ENCODE measurements at places on chromosomes 16 and 17. TPM values are rescaled to one million over a fixed set of nuclear protein-coding genes. Genes with fewer than 3 reads are reported as not detected.

GRCh38 chr17:40069751-40070708 lies 7.3 kb downstream of the THRA start:
- peak; percentile 51 for DNase-seq

DNA sequence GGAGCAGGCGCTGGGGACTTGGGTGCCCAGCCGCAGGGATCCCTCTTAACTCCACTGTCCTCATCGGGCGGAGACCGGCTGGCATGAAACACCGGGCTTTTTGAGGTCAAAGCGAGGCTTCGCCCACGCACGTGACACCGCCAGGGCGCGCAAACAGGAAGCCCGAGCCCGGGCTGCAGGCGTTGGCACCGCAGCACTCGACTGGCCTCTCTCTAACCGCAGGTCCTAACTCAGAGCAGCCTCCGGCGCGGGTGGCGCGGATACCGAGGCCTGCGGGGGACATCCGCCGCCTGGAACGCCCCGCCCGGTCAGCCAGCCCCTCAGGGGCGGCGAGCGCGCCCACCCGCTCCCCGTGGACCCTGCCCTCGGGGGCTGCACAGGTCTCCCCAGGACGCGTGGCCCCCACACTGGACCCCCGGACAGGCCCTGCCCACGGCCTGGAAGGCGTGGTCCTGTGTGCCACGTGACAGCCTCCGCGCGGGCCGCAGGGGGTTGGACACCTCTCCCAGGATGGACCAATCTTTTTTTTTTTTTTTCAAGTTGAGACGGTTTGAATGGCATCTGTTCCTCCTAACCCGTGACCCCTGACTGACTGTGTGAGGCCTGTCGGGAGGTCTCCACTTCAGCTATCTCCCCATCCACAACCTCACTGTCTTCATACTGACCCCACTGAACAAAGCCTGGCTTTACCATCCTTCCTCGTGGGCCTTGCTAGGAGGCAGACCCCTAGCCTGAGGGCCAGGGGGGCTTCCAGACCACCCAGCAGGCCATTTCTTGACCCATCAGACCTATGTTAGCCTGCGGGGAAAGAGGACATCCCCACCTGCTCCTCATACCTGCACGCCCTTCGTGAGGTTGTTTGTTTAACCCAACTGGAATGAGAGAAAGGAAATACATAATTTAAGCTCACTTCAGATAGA lies 8.4 kb upstream of the SLC47A2 start:
- no peak for DNase-seq

- no peak for DNase-seq
These were observed 10.8 kb upstream of the ANKS4B start for GRCh38 chr16:21222495-21223337.

GRCh38 chr17:10261098-10261497 lies 62.7 kb upstream of the GAS7 start:
- DNase-seq, result no peak

DNA sequence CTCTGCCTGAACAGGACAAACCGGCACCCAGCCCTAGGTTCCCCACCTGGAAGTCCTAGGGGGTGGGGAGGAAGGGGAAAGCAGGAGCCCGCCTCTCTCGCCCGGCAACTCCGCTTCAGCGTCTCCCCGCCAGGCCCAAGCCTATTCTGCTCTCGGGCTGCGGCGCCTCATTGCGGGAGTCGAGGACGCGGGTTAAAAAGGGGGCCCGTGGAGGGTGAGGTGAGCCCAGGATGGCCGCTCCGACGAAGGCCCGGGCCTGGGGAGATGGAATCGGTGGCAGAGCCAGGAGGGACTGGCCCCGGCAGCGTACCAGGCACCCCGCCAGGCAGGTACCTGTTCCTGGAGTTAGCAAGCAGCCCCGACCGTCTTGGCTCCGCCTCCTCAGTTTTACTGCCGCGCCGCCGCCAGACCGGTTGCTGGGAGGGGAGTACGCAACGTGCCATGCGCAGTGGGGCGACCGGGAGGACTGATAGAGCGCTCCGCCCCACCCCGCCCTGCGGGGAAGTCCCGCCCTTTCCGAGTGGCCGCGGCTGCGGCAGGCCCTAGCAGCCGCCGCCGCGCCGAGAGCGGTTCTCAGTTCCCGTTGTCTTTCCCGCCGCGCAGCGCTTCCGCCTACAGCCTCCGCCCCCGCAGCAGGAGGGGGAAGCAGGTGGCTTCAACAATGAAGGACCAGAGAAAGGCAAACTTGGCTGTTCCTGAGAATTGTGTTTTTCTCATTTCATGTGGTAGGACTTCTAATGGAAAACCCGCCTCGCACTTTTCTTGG lies at the start of gene STRADA:
Gene STRADA, minus strand, starts transcription at position 392 of the 766 bp plus-strand sequence. CDS start 13,430 bp downstream, outside the sequence.
- DNase-seq, result peak; percentile 97

DNA sequence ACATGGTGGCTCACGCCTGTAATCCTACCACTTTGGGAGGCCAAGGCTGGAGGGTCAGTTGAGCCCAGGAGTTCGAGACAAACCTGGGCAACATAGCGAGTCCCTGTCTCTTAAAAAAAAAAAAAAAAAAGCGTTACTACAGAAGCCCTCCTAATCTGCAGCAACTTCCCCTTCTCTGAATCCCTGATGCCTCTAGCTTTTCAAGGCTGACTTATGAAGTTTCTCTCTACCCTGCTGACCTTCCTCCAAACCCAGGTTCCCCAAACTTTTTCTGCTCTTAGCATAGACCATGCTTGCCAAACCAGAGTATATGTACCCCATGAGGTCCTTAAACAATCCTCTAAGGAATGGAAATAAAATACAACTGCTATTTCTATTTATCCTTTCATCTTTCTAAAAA lies 16.4 kb downstream of the LYRM1 start:
- no peak for DNase-seq

Gene RGS11
- 4.8 TPM for polyA plus RNA-seq

Gene SPAG5
- polyA plus RNA-seq, result 69.9 TPM

DNA sequence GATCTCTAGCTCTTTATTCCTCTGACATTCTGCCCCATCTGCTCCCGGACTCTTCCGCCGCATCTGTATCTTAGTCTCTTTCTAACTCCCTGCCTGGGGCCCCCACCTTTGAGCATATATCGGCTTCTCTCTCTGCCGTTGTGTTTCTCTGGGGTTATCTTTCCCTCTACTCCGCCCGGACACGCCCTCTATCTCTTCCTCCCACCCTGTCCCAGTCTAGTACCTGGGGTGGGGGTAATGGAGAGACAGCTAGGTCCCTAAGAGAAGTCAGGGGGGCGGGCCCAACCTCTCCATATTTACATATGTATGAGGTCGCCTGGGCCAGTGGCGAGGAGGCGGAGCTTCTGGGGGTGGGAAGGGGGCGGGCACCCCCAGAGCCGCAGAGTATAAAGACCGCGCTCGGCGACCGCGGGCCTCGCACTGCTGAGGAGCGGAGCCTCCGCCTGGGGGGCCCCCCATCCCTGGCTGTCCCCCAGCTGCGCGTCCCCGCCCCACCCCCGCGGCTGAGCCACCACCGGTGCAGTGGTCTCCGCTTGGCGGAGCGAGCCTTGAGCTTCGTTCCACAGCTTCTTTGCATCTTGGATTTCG lies at the start of gene ATP1B2:
Gene ATP1B2, plus strand, starts transcription at position 418 of the 588 bp plus-strand sequence. CDS start 593 bp downstream, outside the sequence.
- DNase-seq, result peak; percentile 83

- DNase-seq, result peak; percentile 77
These were observed 15.4 kb downstream of the KIFC3 start for GRCh38 chr16:57786632-57787518.

DNA sequence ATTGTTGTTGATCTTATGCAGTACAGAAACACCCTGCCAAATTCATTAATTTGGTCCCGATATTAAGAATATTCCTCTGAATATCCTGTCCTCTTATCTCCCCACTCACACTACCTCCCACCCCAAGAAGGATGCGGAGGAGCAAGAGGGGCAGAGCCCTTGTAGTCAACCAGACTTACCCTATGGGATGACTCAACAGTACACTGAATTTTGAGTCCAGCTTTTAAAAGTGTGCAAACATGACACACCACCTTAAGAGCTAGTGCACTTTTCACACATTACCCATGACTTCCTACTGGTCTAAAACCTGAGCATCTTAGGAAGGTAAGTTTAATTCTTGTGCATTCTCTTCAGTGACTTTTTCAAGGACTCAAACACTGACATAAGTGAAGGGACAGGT lies 9.5 kb downstream of the USP22 start:
- no peak for DNase-seq

- peak; percentile 75 for DNase-seq
These were observed 13.4 kb downstream of the MFSD6L start for GRCh38 chr17:8785547-8786413.

Gene C16orf86
- 2.2 TPM for polyA plus RNA-seq

DNA sequence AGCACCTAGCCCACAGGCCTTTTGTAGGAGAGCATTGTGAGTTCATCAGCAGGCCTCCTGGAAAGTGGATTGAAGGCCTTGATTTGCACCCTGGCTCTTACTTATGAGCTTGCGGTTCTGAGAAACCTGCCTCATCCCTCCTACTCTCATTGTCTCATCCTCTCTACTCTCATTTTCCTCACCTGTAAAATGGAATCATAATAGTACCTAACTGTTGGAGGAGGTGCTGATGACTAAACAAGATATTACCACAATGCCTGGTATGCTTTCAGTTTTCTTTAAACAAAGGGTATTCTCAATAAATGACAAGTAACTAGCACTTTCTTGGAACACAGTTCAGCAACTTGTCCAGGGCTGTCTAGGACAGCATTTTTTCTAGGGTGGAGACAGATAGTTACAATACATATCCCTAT lies 243.1 kb upstream of the MAF start:
- no peak for DNase-seq

DNA sequence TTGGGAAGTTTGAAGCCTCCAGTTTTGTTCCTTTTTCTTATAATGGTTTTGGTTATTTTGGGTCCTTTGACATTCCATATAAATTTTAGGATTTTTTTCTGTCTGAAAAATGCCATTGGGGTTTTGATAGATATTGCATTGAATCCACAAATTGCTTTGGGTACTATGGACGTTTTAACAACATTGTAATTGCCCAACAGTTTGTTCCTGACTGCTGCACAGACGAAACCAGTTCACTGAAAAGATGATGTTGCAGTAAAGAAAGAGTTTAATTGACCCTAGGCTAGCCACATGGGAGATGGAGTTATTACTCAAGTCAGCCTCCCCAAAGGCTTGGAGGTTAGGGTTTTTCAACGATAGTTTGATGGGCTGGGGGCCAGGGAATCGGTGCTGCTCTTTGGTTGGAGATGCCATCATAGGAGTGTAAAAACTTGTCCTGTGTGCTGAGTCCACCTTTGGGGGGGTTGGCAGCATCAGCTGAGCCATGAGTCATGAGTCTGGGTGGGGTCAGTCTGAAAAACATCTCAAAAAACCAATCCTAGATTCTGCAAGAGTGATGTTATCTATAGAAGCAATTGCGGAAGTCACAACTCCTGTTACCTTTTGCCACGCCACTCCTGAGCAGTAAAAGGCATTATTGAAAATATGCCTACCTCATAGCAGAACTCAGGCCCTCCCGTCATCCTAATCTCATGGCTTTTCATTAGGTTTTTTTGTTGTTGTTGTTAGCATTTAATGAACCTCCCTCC lies 2.7 kb upstream of the PRSS41 start:
- DNase-seq, result no peak

GRCh38 chr16:79847101-79847500 lies 246.6 kb upstream of the MAF start:
- no peak for DNase-seq

- DNase-seq, result no peak
These were observed 14.7 kb upstream of the ZG16 start for GRCh38 chr16:29763326-29763725.

Gene KRTAP1-5
- polyA plus RNA-seq, result not detected

GRCh38 chr17:1431631-1432104 lies 24.4 kb downstream of the CRK start:
- DNase-seq, result no peak

GRCh38 chr16:51834133-51834532 lies 683.1 kb upstream of the SALL1 start:
- DNase-seq, result no peak

GRCh38 chr17:12107905-12108304 lies 87.2 kb downstream of the MAP2K4 start:
- no peak for DNase-seq

GRCh38 chr16:70793851-70794502 lies 7.0 kb downstream of the VAC14 start:
- DNase-seq, result no peak

DNA sequence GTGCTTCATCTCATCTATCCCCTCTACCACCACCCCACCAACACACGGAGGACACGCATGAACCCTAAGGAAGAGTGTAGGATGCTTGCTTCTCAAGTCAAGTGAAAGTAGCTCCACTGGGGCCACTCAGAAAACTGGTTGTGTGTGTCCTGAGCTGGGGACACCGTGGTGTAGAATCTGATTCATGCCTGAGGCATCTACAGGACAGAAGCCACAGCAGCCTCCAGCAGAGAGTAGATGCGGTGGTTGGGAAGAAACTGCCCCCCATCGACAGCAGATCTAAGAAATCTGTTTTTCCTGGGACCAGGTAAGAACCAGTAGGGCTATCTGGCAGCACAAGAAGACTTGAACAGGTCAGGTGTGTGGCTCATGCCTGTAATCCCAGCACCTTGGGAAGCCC lies 51.9 kb upstream of the HLF start:
- DNase-seq, result no peak

DNA sequence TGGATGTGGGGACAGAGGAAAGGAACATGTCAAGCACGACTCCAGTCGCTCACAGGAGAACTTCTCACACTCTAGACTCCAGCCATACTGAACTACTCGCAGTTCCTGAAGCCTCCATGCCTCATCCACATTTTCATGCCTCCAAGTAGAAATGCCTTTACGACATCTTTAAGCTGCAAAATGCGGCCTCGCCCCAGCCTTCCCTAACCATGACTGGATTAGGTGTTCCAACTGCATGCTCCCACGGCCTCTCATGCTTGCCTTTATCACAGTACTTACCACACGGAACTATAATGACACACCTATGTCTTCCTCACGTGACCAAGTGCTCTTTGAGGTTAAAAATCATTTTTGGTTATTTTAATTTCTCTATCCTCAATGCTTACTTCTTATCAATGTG lies 23.9 kb downstream of the SMG6 start:
- no peak for DNase-seq

DNA sequence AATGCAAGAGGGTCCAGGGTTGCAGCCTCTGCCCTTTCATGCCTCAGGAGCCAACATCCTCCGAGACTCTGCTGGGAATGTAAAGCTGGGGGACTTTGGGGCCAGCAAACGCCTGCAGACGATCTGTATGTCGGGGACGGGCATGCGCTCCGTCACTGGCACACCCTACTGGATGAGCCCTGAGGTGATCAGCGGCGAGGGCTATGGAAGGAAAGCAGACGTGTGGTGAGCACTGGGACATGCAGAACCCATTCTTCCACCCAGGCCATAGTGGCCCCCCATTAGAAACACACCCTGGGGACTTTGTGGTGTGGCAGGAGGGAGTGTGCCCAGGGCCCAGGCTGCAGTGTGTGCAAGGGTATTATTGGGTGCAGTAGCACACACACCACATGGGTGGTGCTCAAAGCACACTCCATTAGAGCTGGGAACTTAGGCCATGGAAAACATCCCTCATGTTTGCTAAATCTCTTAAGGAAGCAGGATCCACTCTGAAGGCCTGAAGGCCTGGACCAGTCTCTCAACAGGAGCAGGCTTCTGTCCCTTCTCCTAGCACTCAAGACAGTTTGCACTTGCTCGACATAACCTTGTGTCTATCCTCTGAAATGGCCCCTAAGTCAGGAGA lies 7.6 kb downstream of the LIMD2 start:
- DNase-seq, result no peak

GRCh38 chr16:81836279-81837054 lies 57.4 kb downstream of the PLCG2 start:
- DNase-seq, result no peak

Gene BRCA1
- polyA plus RNA-seq, result 22.0 TPM

GRCh38 chr17:40032322-40033320 lies 17.4 kb downstream of the CSF3 start:
- no peak for DNase-seq

Gene CACNG3
- polyA plus RNA-seq, result not detected

GRCh38 chr17:73643001-73643851 lies 1.0 kb downstream of the SDK2 start:
- no peak for DNase-seq
